ENCODE measurements at places on chromosomes 1 and 21.

- no peak for DNase-seq
Observed at GRCh38 chr21:27206368-27206982, 239.6 kb upstream of the ADAMTS5 start.

DNA sequence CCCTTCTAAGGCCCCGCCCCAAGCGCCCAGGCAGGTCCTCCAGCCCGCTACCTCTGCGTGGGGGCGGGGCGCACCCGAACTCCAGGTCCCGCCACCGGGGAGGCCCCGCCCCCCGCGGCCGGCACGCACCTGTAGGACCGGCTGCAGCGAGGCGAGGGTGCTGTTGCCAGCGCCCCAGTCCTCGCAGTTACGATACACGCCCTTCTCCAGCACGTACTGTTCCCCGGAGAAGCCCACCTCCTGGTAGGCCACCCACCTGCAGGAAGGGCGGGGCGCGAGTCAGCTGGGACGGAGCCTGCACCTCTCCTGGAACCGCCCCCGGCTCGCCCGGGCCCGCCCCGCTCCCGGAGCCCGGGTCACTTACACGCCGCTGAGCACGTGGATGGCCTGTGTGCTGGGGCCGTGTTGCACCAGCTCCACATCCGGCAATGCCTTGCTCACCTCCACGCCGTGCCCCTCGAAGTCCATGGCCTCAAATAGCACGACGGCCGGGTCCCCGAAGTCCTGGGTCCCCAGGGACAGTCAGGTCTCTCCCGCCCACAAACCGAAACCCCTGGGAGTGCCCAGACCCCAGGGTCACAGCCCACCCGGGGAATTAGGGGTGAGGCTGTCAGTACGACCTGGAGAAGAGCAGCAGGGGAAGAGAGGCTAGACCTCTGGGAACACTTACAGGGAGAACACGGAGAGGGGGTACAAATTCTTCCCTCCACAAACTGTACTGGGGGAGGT, 17.3 kb downstream of the CRYBG2 start:
- DNase-seq: peak; percentile 83

DNA sequence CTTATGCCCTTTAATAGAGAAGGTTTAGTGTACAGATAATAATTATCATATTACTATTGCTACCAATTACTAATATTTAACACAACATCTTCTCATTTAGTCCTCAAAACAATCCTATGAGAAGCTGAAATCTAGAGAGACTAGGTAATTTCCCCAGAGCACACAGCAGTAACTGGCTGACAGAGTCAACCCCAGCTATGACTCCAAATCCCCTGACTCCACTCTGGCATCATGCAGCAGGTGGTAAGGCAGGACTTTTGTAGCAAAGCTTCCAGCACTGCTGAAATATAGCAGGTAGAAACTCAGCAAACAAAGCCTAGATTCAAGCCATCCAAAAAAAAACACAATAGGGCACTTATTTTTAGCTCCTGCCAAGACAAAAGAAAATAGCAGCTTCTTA, 79.3 kb upstream of the RGS2 start:
- no peak for DNase-seq

DNA sequence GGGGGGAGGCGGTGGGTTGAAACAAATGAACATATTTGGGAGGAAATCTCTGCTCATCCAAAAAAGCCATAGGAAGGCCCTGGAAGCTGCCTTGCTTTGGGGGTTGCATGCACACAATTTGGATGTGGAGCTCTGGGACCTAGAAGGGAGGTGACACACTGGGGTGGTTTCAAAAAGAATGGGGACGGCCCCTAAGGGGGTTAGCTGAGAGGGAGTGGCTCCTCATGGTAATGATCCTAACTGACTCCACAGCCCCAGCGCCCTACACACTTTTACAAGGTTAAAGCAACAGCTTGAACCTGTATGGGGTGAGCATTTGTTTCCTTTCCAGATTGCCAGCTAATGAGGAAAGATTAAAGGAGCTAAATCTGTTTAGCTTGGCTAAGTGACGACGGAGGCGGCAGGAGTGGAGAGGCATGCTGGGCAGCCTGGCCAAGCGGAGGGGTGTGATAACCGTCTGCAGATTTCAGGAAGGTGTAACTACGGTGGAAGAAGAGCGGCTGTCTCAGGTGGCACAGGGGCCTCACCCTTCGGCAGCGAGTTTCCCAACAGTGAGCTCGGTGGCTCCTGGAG, 107.3 kb downstream of the RNF220 start:
- peak; percentile 39 for DNase-seq

- no peak for DNase-seq
Observed at GRCh38 chr1:229169399-229169798, 101.5 kb upstream of the RAB4A start.

- no peak for DNase-seq
Observed at GRCh38 chr1:231676487-231676886, 49.9 kb downstream of the DISC1 start.

DNA sequence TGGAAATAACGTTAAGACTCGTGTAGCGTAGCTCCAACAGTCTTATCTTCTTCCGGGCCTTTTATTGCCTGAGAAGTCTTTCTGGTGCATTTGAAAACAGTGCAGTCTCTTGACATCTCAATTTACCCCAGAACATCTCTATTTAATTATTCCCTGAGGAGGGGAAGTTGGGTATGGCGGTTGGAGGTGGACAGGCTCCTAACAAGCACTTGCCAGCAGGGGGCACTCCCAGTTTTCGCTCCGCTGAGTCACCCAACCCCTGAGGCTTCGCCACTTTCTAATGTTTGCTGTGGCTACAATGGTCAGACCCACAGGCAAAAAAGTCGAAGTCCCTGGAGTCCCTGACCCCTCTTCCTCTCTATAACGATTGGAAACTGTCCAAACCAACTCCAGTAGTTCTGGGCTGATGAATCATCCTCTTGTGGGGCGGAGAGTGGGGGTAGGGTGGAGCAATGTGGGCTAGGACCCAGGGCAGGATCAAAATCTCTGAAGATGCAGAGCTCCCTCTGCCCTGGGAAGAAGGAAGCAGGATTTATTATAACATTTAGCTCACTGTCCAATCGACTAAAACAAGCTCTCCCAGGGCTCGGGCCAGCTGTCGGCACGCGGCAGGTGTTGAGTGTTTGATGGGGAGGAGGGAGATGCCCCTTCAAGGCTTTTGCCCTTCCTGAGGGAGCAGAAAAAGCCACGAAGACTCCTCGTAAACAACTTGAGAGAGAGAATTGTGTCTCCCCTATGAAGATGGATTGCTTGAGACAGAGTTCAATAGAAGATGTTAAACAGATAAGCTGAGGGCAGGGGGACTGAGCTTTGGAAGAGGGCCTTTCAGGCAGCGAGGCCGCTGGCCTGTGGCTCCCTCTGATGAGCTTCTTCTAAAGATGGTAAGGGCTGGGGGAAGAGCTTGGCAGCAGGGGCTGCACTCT, 85.7 kb downstream of the BRINP2 start:
- no peak for DNase-seq

DNA sequence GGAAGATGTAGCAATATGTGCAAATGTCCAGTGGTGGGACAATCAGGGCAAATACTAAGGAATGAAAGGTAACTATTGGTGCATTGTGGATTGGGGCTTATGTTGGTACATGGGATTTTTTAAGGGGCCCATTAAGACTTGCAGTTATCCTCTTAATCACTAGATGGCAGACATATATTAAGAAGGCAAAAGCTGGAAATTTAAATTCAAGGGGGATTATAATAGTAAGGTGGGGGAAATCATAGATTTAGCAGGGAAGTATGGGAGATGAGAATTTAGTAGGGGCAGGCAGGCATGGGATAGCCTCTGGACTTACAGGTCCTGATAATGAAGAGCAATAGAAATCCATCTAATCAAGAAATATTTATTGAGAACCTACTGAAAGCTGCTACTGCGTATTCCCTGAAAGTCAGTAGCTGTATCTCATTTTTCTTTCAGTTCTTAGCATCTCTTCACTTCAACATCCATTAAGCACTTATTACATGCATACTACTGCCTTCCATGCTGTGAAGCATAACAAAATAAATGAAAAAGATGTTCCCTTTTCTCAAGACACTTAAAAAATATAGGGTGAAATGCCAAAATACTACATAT, 251.8 kb downstream of the CRB1 start:
- DNase-seq: no peak
